ENCODE measurements at places on chromosomes 4 and X.
A peak's percentile ranks its signal among the peaks of the same experiment; 100 is the strongest.

- no peak for DNase-seq
Measured at GRCh38 chr4:36256398-36256891, 12.1 kb upstream of the ARAP2 start.

DNA sequence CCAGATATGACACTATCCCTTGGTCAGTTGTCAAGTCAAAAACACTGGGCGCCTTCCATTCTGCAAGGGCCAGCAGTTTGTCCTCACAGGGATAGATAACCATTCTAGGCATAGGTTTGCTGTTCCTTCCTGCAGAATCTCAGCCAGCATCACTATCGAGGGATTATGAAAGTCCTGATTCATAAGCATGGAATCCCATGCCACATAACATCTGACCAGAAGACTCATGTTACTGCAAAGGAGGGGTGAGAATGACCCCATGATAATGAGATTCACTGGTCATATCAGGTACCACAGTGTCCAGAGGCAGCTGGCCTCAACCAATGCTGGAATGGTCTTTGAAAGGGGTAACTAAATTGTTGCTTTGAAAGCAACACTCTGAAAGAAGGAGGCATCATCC lies 84.7 kb downstream of the OTC start:
- no peak for DNase-seq

- peak; percentile 17 for DNase-seq
Measured at GRCh38 chr4:112327965-112328733, 31.0 kb downstream of the ALPK1 start.

DNA sequence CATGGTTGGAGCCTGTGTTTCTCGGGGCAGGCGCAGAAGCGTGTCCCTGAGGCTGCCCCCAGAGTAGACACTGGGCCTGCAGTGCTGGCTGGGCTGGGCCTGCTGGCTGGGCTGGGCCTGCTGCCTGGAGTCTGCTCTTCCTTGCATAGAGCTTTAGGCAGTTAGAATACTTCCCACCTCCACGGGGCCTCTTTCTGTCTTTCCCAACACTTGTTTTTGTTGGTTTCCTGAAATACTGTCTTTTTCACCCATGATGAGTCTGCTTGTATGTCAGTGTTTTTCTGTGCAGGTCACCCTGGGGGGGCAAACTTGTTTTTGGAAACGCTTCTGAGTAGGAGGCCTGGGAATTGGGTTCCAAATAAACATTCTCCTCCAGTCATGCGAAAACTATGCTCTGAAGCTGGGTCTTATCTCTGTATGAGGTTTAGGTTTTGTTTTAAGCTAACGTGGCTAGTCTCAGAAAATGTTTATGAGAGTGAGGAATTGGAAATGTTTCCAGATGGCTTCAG lies 32.2 kb downstream of the TRMT44 start:
- DNase-seq: peak; percentile 95

DNA sequence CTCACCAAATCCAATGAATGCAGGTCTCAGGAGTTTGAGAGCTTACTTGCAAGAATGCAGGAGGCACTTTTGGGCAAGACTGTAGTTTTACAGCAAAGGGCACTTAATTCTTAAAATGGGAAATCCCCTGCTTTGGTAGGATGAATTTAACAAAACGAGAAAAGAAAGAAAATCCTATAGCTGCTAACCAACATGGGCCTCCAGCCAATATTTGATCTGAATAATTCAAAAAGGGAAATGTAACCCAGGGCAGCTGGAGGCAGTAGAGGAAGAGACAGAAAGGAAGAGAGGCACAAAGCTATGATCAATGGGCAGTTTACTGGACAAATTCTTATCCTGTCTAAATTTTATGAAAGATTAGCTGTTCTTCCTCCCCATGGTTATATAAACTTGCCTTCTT lies 142.3 kb downstream of the SH3KBP1 start:
- DNase-seq: no peak

DNA sequence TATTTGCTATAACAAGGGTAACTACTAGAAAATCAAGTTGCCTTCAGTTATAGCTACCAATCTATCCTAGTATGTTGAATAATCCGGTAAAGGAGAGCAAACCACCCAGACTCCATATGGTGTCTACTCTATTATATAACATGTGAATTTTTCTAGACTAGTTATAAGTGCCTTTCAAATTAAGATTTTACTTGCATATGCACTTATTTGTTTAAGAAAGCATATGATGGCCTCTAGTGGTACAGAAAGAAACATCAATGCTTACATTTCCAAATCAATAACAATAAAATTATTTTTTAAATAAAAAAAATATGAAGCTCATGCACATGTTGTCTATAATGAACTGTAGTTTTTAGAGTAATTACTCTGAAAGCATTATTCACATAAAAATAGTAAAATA lies 1516.4 kb upstream of the PABPC4L start:
- DNase-seq: no peak

DNA sequence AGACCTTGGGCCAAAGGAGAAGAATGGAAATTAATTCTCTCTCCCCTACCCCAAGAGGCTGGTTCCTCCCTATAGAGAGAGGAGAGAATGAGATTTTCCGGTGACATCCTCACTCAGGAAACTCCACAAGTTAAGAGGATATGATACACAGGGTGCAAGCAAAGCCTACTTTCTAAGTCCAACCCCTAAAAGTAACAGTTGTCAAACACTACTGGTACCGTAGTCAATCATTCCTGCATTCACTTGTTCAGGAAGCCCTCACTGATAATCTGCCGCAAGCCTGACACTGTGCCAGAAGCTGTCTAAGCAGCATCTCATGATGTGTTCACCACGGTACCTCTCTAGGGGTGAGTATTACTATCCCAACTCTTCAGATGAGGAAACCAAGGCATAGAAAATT lies 41.7 kb downstream of the KDR start:
- no peak for DNase-seq

DNA sequence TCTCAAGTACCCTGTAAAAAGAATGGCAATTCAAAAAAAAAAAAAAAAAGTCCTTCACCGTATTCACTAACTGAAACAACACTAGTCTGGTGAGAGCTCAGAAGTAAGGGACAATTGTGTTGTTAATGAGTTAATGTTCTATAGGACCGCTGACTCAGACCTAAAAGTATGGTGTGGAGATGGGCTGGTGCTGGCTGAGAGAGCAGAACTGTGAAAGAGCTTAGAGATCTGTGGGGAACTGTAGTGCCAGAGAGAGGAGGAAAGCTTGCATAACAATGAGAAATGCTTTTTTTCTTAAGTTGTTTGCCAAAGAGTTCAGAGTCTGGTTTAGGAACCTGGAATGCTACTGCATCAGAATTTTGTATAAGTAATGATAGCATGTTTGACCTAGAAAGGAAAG lies 65.1 kb downstream of the LHFPL1 start:
- no peak for DNase-seq

GRCh38 chrX:13265549-13266132 lies 54.2 kb downstream of the ATXN3L start:
- DNase-seq: no peak

DNA sequence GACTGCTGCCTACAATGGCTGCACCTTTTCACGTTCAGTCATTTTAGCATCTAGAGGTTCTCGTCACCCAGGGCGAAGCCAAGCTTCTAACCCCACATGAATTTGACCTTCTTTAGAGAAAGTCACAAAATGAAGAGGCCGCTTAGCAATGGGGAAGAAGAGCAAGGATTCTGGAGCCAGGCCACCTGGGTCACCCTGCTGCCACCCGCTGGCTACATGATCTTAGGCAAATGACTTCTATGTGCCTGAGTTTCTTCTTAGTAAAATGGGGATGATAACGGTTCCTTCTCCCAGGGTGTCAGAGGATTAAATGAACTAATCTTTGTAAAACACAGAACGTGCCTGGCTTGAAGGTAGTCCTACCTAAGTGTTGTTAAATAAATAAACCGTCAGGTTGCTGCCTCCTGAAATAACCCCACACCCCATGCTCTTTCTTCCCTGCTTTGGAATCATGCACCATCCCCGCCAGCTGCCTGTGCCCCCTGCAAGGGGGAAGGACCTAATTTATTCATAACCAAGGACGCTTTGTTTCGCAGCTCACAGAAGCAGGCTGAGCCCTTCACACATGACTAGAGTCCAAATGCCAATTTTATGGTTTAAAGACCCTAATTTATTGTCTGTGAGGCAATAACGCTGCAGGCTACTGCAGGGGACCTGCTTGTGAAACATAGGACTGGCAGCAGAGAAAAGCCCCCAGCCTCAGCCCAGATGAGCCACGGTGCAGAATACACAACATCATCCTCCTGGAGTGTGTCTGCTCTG lies 28.6 kb upstream of the NSG1 start:
- no peak for DNase-seq

DNA sequence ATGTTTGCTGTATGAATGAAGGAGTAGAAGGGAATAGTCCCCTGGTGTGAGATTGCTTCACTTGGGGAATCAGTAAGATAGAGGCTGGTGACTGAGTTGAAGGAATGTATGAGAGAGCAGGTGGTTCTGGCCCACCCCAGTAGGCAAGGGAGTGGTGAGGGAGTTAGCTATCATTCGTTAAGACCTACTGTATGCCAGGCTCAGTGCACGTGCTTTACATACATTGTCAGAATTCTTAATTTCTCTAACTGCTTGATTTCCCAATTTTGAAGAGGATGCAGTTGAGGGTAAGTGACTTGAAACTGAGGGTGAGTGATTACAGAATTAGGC lies 700 bp downstream of the VMA21 start:
- no peak for DNase-seq

GRCh38 chr4:74237425-74237966 lies 70.8 kb upstream of the EPGN start:
- DNase-seq: no peak

- no peak for DNase-seq
Measured at GRCh38 chr4:137363496-137363895, 168.8 kb downstream of the PCDH18 start.

DNA sequence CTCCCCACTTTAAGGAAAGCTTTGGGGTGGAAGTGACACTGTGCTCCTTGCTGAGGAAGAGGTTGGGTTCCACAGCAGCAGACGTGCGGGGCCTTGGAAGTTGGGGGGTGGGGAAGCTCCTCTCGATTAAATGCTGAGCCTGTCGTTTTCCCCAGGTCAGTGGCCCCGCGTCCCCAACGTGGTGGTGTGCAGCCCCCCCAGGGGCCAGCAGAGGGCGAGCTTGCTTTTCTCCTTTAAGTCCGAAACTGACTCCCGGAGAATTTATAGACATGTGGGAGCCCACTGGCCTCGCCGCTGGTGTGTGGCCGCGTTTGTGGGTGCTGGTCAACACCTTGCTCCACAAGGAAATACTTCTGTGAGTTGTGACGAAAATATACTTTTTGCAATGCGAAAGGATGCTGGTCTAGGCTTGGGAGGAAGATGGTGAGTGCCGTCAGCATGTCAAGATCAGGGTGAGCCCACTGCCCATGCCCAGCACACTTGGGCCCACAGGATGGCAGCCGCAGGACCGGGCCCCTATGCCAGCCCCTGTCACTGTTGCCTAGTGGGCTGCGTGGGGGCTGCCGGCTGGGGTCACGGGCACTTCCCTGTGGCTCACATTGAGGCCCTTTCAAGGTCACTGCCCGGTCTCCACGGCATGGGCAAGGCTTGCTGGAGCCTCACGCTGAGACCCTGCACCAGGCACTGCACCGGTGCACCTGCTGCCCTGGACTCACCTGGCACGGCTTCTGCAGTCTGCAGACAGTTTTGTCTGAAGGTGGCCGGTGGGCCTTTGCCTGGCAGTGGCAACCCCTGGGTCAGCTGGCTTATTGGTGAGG lies 9.4 kb downstream of the UVSSA start:
- DNase-seq: no peak

DNA sequence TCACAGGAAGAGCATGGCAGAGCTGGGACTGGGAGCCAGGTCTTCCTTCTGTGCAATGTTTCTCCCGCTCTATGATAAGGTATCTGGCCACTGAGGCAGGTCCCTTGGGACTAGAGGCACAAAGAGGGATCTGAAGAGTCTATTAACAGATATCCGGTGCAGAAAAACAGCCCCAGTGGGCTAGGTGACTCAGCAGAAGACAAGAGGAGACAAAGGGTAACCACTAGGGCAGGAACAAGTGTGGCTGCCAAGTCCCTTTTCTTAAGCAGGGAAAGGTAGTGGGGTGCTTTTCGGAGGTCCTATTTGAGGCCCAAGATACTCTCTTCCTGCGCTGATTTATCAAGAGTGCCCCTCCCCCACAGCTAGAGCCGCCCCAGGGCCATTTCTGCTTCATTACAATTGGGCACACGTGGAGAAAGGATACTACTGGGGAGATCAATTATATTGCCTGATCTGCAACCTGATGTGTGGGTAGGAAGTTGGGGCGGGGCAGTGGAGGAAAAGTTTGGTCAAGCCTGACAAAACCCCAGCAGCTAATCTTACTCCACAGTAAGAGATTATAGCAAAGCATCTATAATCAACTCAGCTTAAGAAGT lies at the start of gene DGAT2L6:
DGAT2L6 (plus strand) TSS at position 546 of the 596 bp plus-strand sequence. CDS start 100 bp downstream, outside the sequence.
- DNase-seq: no peak

- peak; percentile 72 for DNase-seq
Measured at GRCh38 chr4:181661090-181661489, 582.1 kb upstream of the TENM3 start.

- peak; percentile 19 for DNase-seq
Measured at GRCh38 chrX:74179071-74179470, 124.9 kb upstream of the ZCCHC13 start.

- DNase-seq: no peak
Measured at GRCh38 chrX:40224658-40225057, 126.9 kb upstream of the BCOR start.

DNA sequence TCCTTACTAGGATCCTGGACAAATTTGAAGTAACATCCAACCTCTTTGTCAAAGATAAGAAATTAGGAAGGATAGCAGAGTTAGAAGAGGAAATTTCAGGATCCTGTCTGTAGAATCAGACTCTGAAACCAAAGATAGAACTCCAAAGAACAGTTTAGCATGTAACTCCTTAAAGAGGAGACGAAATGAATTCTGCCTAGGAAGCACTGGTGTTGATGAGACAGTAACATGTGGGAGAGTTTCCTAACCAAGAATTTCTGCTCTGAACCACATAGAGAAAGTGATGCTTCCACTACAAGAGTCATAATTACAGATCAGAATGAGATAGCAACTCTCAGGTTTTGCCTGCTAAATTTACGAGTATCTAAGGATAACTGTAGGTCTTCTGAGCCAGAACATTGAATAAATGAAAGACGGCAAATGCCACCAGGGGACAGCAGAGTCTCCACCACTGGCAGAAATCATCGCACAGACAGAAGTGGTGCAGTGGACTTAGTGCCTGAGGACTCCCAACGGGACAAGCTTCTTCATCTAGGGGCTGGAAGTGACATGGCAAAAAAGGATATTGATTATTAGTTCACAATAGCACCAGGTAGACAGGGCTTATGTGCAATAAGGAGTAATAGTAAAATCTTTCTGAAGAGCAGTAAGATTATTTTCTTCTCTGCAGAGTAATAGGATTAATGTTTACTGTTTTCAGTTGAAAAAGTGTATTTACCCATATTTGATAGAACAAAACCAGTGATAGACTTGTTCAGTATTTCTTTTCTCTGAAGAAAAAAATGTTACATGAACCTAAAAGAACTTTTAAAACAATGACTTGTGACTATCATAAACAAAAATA lies 6.7 kb upstream of the PPID start:
- DNase-seq: no peak

GRCh38 chr4:36011381-36011780 lies 232.9 kb downstream of the ARAP2 start:
- DNase-seq: no peak

GRCh38 chr4:84565951-84566350 lies 17.0 kb upstream of the CDS1 start:
- DNase-seq: no peak

- no peak for DNase-seq
Measured at GRCh38 chr4:30601070-30601865, 118.9 kb upstream of the PCDH7 start.
